SJSA1 (cell line): ENCODE measurements at places on chromosomes 7 and 10. TPM values are rescaled to one million over a fixed set of nuclear protein-coding genes. Genes with fewer than 3 reads are reported as not detected.

Gene INA
- total RNA-seq = 0.42 and 1.7 TPM in 2 replicates

Gene SPDYE9
- total RNA-seq = not detected in 2 replicates

Gene TRRAP
- total RNA-seq = 5.6 and 12.7 TPM in 2 replicates

Gene JCAD
- total RNA-seq = 15.6 and 24.9 TPM in 2 replicates

GRCh38 chr10:31020209-31020608, 11.5 kb downstream of the ZNF438 start:
- DNase-seq = no peak

DNA sequence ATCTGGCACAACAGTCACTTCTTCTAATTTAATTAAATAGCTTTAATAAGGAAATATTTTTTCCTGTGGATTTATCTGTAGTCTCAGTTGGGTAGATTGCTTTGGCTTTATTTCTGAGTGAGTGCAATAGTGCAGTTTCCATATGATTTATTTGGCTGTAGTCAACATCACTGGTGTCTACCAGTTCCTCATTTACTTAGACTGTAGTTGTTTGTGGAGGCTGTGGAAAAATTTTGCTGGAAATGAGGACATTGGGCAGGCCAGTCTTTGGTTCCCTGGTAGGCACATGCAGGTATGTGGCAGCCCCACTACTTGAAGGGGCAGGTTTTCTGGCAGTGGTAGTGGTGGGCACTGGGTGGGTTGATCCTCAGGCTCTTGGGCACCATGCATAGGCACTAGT, 15.5 kb downstream of the TAS2R40 start:
- DNase-seq = no peak

GRCh38 chr7:41187322-41187721, 515.6 kb downstream of the INHBA start:
- DNase-seq = no peak

DNA sequence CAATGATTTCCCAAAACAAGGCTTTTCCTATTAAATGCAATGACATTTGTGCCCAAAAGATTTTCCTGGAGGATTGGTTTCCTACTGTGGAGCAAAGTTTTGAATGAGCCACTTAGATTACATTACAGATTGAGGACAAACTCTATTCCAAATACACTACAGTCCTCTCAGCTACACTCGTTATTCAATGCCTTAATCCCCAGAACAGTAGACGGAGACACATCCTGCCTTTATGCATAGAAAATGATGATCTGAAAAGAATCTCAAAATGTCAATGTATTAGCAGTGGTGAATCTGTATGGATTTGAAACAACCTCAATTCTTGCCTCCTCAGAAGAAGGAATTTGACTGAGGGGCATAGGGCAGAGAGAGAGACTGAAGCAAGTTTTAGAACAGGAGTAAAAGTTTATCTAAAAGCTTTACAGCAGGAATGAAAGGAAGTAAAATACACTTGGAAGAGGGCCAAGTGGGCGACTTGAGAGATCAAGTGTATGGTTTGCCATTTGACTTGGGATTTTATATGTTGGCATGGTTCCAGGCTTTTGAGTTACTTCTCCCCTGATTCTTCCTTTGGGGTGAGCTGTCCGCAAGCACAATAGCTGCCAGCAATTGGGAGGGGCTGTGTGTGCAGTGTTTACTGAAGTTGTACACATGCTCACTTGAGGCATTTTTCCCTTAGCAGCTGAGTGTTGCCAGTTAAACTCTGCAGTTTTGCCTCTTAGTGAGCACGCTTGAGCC, 891.9 kb upstream of the MBL2 start:
- no peak for DNase-seq

GRCh38 chr10:113469796-113470195, 83.1 kb upstream of the HABP2 start:
- no peak for DNase-seq

DNA sequence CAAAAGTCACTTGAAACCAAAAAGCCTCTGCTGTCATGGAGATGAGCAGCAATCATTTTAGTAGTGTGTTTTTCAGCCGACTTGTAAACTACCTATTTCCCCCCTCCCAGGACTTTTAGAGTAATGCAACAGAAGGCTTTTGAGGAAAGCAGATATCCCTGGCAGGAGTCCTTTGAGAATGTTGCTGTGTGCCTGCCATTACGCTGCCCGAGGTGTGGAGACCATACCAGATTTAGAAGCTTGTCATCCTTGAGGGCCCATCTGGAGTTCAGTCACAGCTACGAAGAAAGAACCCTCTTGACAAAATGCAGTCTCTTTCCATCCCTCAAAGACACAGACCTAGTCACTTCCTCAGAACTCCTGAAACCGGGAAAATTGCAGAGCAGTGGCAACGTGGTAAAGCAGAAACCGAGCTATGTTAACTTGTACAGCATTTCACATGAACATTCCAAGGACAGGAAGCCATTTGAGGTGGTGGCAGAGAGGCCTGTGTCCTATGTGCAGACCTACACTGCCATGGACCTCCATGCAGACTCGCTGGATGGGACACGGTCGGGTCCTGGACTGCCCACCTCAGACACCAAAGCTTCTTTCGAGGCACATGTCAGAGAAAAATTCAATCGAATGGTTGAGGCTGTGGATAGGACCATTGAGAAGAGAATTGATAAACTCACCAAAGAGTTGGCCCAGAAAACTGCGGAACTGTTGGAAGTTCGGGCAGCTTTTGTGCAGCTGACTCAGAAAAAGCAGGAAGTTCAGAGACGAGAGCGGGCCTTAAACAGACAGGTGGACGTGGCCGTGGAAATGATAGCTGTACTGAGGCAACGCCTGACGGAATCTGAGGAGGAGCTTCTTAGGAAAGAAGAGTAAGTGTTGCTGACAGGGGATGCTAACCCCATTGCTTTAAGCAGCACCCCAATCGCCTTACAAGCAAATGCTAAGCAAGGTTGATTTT, 2.2 kb downstream of the ZNF365 start:
- no peak for DNase-seq

- no peak for DNase-seq
These were observed 440 bp downstream of the JAKMIP3 start for GRCh38 chr10:132066186-132066585.
